Mononuclear cell (primary cell): ENCODE measurements at places on chromosomes 4 and X. TPM values are rescaled to one million over a fixed set of nuclear protein-coding genes. Genes with fewer than 3 reads are reported as not detected.

The BMPR1B gene
- total RNA-seq: under 0.01 TPM

The ZNF280C gene
- total RNA-seq: 5.8 TPM

The USP46 gene
- 6.9 TPM for total RNA-seq

The PDHA2 gene
- total RNA-seq: not detected

The COX7B2 gene
- total RNA-seq: not detected

The TAF9B gene
- total RNA-seq: 15.5 TPM

The STATH gene
- not detected for total RNA-seq

The SPANXC gene
- not detected for total RNA-seq

The SMR3B gene
- total RNA-seq: not detected

The BMX gene
- total RNA-seq: 0.10 TPM

The PLA2G12A gene
- 24.6 TPM for total RNA-seq

The NUDT10 gene
- 0.31 TPM for total RNA-seq

The NAAA gene
- 115 TPM for total RNA-seq

The ARSH gene
- total RNA-seq: not detected

The TMSB15C gene
- total RNA-seq: 3.9 TPM

The SSX2B gene
- total RNA-seq: not detected
